ENCODE measurements at places on chromosomes 2 and 18.

DNA sequence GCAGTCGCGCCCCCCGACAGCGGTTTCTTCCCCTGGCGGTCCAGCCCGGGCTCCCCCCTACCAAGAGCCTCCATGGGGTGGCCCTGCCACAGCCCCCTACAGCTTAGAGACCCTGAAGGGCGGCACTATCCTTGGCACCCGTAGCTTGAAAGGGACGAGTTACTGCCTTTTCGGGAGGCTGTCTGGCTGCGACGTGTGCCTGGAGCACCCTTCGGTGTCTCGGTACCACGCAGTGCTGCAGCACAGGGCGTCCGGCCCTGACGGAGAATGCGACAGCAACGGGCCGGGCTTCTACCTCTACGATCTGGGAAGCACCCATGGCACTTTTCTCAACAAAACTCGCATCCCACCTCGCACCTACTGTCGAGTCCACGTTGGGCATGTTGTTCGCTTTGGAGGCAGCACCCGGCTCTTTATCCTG lies 475 bp downstream of the SLC4A1AP start:
- DNase-seq: no peak

DNA sequence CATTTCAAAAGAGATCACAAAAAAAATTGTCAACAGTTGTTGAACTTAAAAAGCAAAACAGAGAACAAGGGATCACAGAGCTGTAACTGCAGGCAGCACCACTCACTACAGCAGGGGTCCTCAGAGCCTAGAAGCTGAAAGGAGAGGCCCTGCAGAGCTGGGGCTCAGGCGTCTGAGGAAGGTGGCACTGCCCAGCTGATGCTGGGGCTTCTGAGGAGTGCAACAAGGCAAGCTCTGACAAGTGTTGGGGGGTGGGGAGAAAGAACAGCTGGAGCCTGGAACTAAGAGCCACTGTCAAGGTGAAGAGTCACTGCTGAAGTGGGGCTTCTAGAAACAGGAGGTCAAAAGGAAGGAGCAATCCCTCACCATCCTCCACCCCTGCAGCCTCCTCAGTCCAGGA lies 46.2 kb downstream of the FTCDNL1 start:
- DNase-seq: peak; percentile 46

GRCh38 chr2:241163601-241164118 lies 13.4 kb downstream of the PPP1R7 start:
- DNase-seq: no peak

DNA sequence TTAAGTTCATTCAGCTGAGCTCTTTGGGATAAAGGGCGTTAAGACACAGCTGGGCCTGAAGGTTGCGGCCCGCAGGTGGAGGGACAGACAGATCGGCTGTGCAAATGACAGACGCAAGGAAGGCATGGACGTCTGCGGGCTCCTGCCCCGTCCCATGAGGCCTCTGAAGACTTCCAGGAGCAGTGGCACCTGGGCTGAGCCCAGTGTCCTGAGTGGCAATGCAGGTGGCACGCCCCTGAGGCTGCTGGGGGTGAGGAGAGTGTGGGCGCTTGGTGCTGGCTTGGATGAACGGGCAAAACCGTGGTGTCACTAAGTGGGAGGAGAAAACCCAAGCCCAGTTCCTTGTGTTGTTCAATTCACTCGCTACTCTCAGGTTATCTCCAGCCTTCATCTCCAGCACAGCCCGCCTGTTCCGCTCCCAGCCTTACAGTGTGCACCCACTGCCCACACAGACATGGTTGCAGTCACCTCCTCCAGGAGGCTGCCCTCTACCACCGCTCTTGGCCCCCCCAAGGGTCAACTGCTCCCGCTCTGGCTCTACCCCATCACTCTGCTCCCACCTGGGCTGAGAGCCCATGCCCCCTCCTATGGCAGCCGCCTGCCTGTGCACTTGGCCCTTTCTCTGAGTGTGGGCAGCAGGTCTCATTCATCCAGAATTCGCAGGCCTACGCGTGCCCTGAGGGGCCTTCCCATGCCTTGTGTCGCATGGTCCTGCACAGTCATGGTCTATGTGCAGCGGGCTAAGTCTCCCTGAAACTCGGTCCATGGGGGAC lies 50.3 kb downstream of the PTGR3 start:
- no peak for DNase-seq

GRCh38 chr2:176471949-176472348 lies 202.7 kb downstream of the MTX2 start:
- DNase-seq: no peak

DNA sequence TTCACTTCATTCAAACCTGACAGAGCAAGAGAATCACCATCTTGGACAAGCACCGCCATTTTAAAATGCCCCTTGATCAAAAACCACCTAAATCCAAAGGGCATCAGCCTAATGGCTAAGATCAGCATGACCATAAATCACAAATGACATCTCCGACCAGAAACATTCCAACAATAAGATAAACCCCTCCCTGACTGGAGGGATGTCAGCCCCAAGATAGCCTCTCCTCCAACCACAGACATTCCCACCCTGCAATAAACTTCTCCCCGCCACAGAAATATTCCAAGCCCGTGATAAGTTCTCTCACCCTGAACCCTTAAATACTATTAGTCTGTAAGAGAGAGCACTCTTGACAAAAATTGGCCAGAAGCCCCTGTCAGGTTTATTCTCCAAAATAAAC lies 21.6 kb upstream of the LYPD1 start:
- no peak for DNase-seq

DNA sequence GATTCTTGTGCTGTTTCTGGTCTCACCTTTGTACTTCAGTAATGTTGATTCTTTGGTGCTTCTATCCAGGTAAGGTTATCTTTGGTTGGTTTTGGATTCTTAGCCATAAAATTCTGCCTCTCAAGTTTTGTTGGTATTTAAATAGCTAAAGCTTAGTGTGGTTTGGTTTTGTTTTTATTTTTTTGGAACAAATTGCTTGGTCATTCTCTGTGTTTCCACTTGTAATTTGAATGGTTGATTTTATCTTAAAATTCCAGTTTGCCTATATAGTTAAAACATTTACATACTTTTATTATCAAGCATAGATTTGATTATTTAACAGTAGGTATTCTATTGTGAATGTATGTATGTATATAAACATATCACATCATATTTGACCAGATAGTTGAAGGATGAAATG lies 6.6 kb downstream of the NCOA1 start:
- no peak for DNase-seq

DNA sequence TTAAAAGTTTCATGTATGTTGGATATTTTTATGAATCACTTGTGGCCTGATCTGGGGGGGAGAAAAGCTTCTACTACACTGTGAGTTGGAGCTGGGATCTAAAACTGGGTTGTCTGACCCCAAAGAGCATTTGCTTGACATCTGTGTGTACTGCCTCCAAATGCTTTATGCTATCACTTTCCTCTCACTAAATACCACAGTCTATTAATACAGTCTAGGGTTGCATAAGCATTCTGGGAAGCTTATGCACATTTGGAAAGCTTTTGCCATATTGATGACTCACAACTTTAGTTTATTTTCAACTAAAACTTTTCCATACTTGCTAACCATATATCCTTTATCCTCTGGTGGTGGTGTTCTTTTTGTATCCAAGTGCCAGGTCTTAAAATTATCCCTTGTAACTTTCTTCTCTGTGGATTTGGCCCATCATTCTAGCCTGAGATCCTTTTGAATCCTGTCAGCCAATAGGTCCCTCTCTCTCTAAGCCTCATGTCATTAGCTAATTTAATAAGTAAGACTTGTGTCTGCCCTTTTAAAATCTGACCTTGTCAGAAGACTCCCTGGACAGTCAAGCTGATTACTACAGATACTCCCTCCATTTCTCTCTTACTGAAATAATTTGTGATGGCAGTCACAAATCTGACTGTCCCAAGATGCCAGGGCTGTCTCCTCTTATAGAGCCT lies 72.7 kb downstream of the NXPH2 start:
- no peak for DNase-seq

DNA sequence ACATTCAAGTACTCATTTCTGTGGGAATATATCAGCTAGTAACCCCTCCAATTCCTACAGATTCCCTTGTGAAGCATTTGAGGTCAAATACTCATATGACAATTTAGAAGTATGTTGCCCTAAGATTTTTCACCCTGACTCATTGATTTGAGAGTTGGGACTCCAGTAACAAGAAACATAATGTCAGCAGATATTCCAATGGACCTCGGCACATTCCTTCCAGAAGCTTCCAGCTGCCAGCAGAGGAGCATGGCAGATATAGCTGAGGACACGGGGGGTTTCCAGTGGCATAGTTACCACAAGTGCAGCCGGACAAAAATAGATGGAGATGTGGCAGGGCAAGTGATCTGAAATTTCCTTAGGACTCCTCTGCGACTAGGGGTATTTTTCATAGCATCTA lies 101.9 kb upstream of the ARHGAP28 start:
- no peak for DNase-seq

GRCh38 chr18:8401606-8402005 lies 207.6 kb upstream of the RAB12 start:
- DNase-seq: no peak

DNA sequence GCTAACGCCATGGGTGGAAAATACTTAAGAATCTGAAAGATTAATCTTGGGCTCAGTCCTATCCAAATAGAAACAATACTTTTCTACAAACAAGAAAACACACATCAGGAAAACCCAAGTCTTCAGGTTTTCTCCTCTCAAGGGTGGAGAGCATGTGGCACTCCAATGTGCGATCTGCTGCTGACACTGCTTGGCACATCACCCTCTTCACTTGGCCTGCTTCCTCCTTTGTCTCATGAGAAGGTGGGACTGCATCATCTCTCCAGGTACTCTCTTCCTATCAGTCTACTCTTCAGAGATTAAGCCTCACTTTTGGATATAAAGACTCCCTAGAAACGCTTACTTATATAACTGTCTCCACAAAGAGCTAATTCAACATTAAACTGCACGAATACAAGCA lies 26.4 kb downstream of the HDLBP start:
- DNase-seq: no peak

- DNase-seq: peak; percentile 70
Observed at GRCh38 chr18:3067722-3068121, 54.8 kb upstream of the LPIN2 start.

Measured in activated CD4-positive, alpha-beta T cell treated with anti-CD3 and anti-CD28 coated beads, Interleukin-2, amount 10 ng/mL, durations not matched to agents 24 days and 14 days (primary cell).